ENCODE measurements at places on chromosomes 6 and 20. TPM values are rescaled to one million over a fixed set of nuclear protein-coding genes. Genes with fewer than 3 reads are reported as not detected.

Gene NKX2-2
- polyA plus RNA-seq = 0.46 TPM

DNA sequence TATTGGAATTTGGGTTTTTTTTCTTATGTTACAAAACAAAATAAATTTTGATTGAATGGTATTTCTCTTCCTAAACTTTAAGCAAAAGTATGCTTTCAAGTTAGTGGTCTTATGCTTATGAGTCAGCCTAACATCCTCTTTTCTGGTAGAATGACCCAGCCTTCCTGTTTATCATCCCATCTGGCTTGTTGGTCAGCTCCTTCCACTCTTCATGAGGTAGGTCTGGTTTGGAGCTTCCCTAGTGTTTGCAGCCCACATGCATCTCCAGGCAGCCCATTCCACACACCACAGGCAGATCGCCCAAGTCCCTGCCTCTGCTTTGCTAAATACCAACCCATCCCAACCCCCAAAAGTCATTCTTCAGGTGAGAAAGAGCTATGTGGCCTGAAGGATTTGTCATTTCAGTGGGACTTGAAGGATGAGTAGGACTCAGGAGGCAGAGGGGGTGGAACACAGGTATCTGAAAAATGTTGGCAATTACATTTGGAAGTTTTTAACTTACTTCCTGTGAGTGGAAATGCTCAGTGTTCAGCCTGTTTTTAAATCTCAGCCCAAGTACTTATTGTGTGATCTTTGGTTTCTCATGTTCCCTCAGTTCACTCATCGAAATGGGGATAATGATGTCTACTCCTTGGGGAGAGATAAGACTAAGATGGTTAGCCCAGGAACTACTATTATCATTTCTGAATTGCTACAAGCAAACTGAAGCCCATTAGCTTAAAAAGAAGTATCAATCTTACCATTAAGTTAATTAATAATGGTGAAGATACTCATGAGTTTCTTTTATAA lies 294.0 kb downstream of the ADGB start:
- no peaks in the 10 kb centered on the region for H3K27me3 ChIP-seq
- no peaks in the 10 kb centered on the region for H3K36me3 ChIP-seq
- no peaks in the 10 kb centered on the region for H3K4me1 ChIP-seq
- DNase-seq = no peak
- no peak overlapping the region for H3K4me3 ChIP-seq

Gene UST
- 3.3 TPM for polyA plus RNA-seq

DNA sequence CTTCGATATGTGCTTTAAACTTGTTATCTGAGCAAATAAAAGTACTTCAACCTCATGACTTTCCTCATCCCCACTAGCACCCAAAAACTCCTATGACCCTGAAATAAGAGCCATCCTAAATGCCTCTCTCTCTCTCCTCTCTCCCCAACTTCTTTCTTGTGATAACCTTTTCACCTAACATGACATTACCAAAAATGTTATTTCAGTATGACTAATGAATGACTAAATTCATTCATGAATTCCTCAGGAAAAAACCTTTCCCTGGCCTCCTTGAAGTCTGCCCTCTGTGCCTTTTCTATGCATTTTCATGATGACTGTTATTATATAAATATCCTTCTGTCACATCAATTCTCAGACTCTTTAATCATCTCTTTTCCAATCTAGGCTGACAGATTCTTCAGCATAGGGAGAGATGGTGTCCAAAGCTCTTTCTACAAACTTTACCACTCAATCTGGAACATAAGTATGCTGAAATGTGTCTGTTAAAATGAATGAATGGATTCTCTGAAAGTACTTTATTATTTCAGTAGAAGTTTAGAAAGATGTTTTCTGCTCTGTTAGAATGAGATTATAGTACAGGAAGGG lies 114.3 kb upstream of the GGTLC1 start:
- DNase-seq = no peak
- no peaks in the 10 kb centered on the region for H3K36me3 ChIP-seq
- no peak overlapping the region for H3K27ac ChIP-seq
- no peaks in the 10 kb centered on the region for H3K4me1 ChIP-seq
- no peak overlapping the region for H3K4me3 ChIP-seq
- H3K27me3 ChIP-seq = no peaks in the 10 kb centered on the region

Gene TNFAIP3
- 18.7 TPM for polyA plus RNA-seq

DNA sequence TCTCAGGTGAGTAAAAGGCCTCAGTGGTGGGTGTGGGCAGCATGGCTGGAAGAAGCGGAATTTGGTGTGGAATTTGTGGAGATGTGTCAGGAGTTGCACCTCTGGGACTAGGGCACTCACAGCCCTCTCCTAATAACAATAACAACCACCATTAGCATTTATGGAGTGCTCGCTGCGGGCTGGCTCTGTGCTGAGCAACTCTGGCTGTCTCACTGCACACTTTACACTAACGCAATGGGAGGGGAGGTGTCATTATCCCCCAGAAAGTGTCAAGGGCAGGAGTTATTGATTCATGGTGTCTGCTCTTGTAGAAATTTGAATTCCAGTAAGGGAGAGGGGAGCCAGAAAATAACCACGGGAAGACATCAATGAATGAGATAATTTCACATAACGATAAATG lies 22.7 kb upstream of the SCRT2 start:
- no peaks in the 10 kb centered on the region for H3K4me1 ChIP-seq
- no peak overlapping the region for H3K27ac ChIP-seq
- H3K27me3 ChIP-seq = peaks cover 31% of the 10 kb centered on the region
- no peak overlapping the region for H3K4me3 ChIP-seq

DNA sequence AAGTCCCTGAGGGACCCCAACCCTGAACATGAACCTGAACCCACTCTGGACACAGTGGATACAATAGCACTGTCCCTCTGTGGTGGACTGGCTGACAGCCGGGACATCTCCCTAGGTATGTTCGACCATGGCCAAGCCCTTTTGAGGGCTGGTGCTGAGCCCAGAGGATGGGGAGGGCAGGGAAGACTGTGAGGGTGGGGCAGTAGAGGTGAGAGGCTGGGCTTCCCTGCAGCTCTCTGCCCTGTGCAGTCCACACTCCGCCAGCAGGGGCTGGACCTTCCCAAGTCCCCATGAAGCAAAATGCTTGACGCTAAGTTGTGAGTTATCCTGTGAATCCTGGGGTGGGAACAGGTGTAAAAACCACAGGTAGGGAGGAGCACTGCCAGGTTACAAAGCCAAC lies 11.5 kb downstream of the LPIN3 start:
- no peaks in the 10 kb centered on the region for H3K36me3 ChIP-seq
- no peak overlapping the region for H3K4me3 ChIP-seq
- no peaks in the 10 kb centered on the region for H3K4me1 ChIP-seq
- no peak overlapping the region for H3K27ac ChIP-seq
- H3K27me3 ChIP-seq = no peaks in the 10 kb centered on the region

DNA sequence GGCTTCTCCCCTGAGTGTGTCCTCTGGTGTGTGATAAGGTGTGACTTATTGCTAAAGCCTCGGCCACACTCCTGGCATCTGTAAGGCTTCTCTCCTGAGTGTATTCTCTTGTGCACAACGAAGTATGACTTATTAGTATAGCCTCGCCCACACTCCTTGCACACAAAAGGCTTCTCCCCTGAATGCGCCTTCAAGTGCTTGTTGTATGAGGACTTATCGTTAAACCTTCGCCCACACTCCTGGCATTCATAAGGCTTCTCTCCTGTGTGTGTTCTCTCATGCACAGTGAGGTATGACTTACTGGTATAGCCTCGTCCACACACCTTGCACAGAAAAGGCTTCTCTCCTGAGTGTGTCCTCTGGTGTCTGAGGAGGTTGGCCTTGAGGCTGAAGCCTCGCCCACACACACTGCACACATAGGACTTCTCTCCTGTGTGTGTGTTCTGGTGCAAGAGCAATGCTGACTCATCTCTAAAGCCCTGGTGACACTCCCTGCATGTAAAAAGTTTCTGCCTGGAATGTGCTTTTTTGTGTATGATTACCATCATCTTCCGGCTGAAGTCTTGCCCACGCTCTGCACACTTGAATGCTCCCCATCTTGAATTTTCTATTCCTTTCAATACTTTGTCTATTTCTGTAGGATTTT lies 20.4 kb downstream of the ZNF337 start:
- no peak for DNase-seq
- H3K36me3 ChIP-seq = peaks cover 20% of the 10 kb centered on the region
- no peaks in the 10 kb centered on the region for H3K4me1 ChIP-seq
- H3K4me3 ChIP-seq = no peak overlapping the region
- H3K27me3 ChIP-seq = no peaks in the 10 kb centered on the region

- no peak overlapping the region for H3K4me3 ChIP-seq
- H3K27me3 ChIP-seq = no peaks in the 10 kb centered on the region
- H3K36me3 ChIP-seq = no peaks in the 10 kb centered on the region
- H3K27ac ChIP-seq = no peak overlapping the region
- H3K4me1 ChIP-seq = peaks cover 4% of the 10 kb centered on the region
Observed at GRCh38 chr6:80133020-80133419, 26.5 kb downstream of the BCKDHB start.

GRCh38 chr6:63862486-63863198 lies 227.0 kb downstream of the PHF3 start:
- H3K4me1 ChIP-seq = no peaks in the 10 kb centered on the region
- no peaks in the 10 kb centered on the region for H3K27me3 ChIP-seq
- no peak for DNase-seq
- no peak overlapping the region for H3K27ac ChIP-seq
- no peaks in the 10 kb centered on the region for H3K36me3 ChIP-seq

- no peak for DNase-seq
- no peaks in the 10 kb centered on the region for H3K4me1 ChIP-seq
- H3K36me3 ChIP-seq = no peaks in the 10 kb centered on the region
- H3K27me3 ChIP-seq = no peaks in the 10 kb centered on the region
Observed at GRCh38 chr6:95487817-95488216, 89.5 kb upstream of the MANEA start.

Gene PAK5
- polyA plus RNA-seq = 0.03 TPM

- H3K27ac ChIP-seq = no peak overlapping the region
- DNase-seq = no peak
- H3K36me3 ChIP-seq = no peaks in the 10 kb centered on the region
Observed at GRCh38 chr20:41717483-41717882, 99.3 kb upstream of the CHD6 start.

GRCh38 chr6:46808806-46809205 lies 15.6 kb downstream of the MEP1A start:
- no peak for DNase-seq
- no peaks in the 10 kb centered on the region for H3K36me3 ChIP-seq
- H3K27me3 ChIP-seq = no peaks in the 10 kb centered on the region
- H3K27ac ChIP-seq = no peak overlapping the region

GRCh38 chr6:116476002-116476678 lies 15.0 kb downstream of the CALHM6 start:
- H3K4me3 ChIP-seq = no peak overlapping the region
- no peak for DNase-seq
- H3K36me3 ChIP-seq = no peaks in the 10 kb centered on the region
- H3K27me3 ChIP-seq = no peaks in the 10 kb centered on the region
- H3K4me1 ChIP-seq = no peaks in the 10 kb centered on the region

Gene LAMA4
- polyA plus RNA-seq = 16.6 TPM

Gene LY6G5B
- polyA plus RNA-seq = 0.60 TPM

DNA sequence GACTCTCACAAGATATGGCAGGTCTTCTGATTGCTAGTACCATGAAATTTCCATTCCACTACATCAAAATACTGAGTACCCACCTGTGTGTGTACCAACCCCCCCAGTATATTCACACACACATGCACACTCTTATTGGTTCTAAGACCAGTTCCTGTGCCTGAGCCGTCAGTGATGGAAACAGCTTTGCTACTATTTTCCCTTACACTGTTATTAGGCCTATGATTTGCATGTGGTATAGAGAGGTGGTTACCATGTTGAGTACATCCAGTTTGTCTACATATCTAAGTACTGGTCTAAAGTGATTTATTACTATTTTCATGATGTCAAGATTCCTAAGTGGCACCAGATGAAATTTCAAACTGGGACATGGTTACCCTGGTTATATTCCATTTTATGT lies 459.9 kb downstream of the BCKDHB start:
- no peak overlapping the region for H3K27ac ChIP-seq
- H3K4me1 ChIP-seq = no peaks in the 10 kb centered on the region
- DNase-seq = no peak
- no peaks in the 10 kb centered on the region for H3K27me3 ChIP-seq
- no peak overlapping the region for H3K4me3 ChIP-seq

GRCh38 chr6:79070206-79070825 lies 7.7 kb downstream of the PHIP start:
- H3K27me3 ChIP-seq = no peaks in the 10 kb centered on the region
- H3K27ac ChIP-seq = no peak overlapping the region
- no peak for DNase-seq
- H3K4me1 ChIP-seq = no peaks in the 10 kb centered on the region
- no peak overlapping the region for H3K4me3 ChIP-seq

DNA sequence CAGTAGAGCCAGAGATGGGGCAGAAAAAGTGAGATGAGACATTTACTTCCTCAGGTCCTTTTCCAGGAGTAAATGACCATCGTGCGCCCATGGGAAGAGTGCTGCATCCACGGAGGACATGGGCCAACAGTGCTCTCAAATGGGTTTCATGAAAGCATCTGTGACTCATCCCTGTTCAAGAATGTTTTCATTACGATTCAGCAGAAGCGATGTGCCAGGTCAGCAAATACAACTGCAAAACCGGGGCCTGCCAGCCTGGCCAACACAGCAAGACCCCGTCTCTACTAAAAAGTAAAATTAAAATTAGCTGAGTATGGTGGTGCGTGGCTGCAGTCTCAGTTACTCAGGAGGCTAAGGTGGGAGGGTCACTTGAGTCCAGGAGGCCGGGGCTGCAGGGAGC lies 125.1 kb downstream of the LY86 start:
- no peaks in the 10 kb centered on the region for H3K27me3 ChIP-seq
- no peak for DNase-seq
- H3K4me3 ChIP-seq = no peak overlapping the region
- H3K36me3 ChIP-seq = no peaks in the 10 kb centered on the region
- peak overlapping the region; percentile 70 for H3K27ac ChIP-seq
- peaks cover 33% of the 10 kb centered on the region for H3K4me1 ChIP-seq

DNA sequence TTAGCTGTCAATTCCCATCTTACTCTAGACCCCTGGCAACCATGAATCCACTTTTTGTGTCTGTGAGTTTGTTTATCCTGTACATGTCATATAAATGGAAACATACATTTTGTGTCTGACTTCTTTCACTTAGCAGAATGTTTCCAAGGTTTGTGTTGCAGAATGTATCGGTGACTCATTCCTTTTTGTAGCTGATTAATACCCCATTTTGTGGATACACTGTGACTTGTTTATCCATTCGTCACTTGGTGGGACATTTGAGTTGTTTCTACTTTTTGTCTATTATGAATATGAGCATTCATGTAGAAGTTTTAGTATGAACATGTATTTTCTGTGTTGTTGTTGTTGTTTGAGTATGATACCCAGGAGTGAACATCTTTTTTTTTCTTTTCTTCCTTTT lies 21.4 kb downstream of the CDYL start:
- no peak overlapping the region for H3K27ac ChIP-seq
- no peaks in the 10 kb centered on the region for H3K4me1 ChIP-seq
- H3K4me3 ChIP-seq = no peak overlapping the region
- H3K36me3 ChIP-seq = no peaks in the 10 kb centered on the region
- no peaks in the 10 kb centered on the region for H3K27me3 ChIP-seq
- DNase-seq = no peak

DNA sequence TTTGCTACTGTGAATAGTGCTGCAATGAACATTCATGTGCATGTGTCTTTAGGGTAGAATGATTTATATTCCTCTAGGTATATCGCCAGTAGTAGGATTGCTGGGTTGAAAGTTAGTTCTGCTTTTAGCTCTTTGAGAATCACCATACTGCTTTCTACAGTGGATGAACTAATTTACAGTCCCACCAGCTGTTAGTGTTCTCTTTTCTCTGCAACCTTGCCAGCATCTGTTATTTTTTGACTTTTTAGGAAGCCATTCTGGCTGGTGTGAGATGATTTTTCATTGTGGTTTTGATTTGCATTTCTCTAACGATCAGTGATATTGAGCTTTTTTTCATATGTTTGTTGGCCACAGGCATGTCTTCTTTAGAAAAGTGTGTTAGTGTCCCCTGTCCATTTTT lies 40.0 kb downstream of the PLG start:
- H3K27ac ChIP-seq = no peak overlapping the region
- no peaks in the 10 kb centered on the region for H3K4me1 ChIP-seq
- H3K27me3 ChIP-seq = no peaks in the 10 kb centered on the region
- DNase-seq = no peak

All from sigmoid colon (tissue), 7 donors.